ENCODE measurements at places on chromosomes 11 and 22. TPM values are rescaled to one million over a fixed set of nuclear protein-coding genes. Genes with fewer than 3 reads are reported as not detected.

Gene CEP164
- total RNA-seq, result 46.4 TPM

Gene C22orf39
- 43.8 TPM for total RNA-seq

Gene ST14
- total RNA-seq, result 2.8 TPM

Gene OR4C6
- not detected for total RNA-seq

Gene RIC3
- total RNA-seq, result 14.6 TPM

Gene ARHGAP32
- total RNA-seq, result 36.8 TPM

Gene SYCE3
- total RNA-seq, result not detected

Gene SEPTIN5
- total RNA-seq, result 22.5 TPM

Gene PNPLA5
- not detected for total RNA-seq

Gene SLC17A6
- not detected for total RNA-seq

Gene TNRC6B
- 86.0 TPM for total RNA-seq

Gene OR2AG1
- total RNA-seq, result not detected

Gene MRGPRF
- total RNA-seq, result 39.5 TPM

Gene ACR
- total RNA-seq, result 1.5 TPM

Gene GSTT2B
- 19.5 TPM for total RNA-seq

Gene MAP4K2
- total RNA-seq, result 18.0 TPM

Gene LRRC56
- 1.4 TPM for total RNA-seq

All from sciatic nerve (tissue), 2 donors.